ENCODE measurements at places on chromosomes 6 and 20.

DNA sequence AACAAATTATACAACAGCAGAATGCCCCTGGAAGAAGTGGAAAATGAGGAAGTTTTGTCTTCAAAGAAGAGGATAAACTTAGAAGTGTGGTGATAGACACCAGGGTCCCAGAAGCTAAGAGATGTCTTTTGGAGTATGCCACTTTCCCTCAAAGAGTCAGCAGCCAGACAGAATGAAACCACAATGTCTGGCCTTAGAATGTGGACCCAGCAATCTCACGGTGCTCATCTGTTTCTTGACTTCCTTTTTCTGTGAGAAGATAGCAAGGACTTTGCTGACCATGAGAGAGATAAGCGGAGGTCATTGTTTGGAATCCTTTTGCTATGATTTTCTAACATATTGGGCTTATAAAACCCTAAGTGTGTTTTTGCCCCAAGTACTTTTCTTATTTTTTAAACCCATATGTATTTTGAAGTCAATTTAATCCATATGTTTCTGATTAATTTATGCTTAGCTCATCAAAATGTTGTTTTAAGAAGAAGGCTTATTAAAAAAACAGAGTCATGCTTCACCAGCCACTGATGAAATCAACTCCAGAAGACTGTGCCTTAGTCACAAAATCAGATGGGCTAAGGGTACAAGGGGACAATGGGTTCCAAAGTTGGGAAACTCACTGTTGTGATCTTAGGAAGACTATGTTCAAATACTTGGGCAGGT lies 451.2 kb upstream of the JAG1 start:
- DNase-seq: no peak

GRCh38 chr6:64497634-64498033 lies 862.0 kb downstream of the PHF3 start:
- DNase-seq: no peak

DNA sequence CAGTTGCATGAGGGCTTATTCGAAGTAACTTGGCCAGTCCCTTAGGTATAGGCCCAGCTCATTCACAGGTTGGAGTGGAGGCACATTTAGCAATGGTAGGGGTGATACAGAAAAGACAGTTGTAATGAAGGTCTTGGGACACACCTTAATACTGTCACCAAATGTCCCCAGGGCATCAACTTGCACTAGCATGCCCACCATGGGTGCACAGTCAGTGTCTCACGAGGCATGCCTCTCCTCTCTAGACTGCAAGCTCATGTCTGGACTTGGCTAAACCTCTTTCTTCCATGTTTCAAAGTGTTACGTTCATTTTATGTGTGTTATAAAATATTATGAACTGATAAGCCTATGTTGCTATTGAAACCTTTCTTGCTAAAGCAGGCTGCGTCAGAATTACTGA lies 124.0 kb upstream of the ECI2 start:
- DNase-seq: no peak

DNA sequence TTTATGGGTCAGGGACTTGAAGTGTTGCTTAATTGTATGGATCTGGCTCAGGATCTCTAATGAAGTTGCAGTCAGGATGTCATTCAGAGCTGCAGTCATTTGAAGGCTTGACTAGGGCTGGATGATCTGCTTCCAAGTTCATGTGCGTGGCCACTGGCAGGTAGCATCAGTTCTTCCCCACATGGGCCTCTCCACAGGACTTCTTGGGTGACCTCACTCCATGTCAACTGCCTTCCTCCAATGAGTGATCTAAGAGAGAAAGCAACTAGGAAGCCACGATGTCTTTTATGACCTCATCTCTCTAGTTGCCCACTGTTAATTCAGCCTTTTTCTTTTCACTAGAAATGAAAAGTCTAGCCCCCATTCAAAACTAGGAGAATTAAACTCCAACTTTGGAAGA lies 104.1 kb downstream of the COL9A1 start:
- DNase-seq: no peak

DNA sequence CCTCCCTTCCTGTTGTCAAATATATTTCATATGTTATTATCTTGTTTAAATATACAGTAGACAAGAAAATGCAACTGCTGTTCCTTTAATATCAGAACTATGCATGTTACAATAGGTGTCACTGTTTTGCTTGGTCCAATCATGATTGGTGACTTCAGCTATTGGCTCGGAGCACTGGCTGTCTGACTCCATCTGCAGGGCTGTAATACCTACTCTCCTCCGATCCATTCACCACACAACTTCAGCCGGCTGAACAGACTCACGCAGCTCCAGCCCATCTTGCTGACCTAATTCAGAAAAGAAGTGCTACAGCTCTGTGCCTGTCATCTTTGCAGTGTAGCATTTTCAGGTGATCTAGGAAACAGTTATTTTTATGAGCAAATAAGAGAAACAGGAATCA lies at the start of gene BTBD3:
Gene BTBD3 (plus strand): TSS at position 231 of the 400 bp plus-strand sequence. CDS start 383 bp downstream, outside the sequence.
- no peak for DNase-seq

- DNase-seq: no peak
These were observed 36.8 kb upstream of the GSTA3 start for GRCh38 chr6:52946306-52946705.

- DNase-seq: no peak
These were observed 362.6 kb downstream of the EPM2A start for GRCh38 chr6:145372671-145373151.

- no peak for DNase-seq
These were observed 1192.4 kb upstream of the CITED2 start for GRCh38 chr6:140566781-140567277.

DNA sequence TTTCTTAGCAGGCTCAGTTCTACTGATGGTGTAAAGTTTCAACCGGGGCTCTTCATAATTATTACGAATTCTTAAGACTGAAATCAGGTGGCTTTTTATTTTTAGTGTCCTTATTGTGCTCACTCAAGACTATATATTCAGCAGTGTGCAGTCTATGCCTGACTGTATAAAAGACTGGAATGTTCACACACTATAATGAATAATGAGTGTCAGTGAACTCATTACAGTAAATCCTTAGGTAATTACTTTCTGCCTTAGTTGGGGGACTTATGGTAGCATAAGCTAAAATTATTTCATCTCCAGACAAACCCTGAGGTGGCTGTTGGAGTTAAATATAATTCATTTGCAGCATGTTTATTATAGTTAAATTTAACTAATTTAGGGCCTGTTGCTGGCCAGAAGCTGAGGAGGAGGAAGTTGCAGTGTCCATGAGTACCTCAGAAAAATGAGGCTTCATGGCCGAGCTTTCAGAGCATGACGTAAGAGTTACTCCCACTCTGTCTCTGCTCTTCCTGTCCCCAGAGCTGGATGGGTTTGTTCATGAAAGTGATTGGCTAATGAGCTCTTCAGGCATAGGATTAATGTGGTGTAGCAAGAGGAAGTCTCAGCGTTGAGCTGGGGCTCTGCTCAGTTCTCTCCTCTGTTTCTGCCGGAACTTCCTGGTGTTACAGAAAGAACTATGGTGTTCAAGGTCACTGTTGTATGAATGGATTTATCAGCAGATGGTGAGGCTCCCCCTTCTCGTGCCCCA lies 335.7 kb downstream of the NRN1 start:
- DNase-seq: no peak

- no peak for DNase-seq
These were observed 1.0 kb upstream of the AGPAT4 start for GRCh38 chr6:161274898-161275297.

DNA sequence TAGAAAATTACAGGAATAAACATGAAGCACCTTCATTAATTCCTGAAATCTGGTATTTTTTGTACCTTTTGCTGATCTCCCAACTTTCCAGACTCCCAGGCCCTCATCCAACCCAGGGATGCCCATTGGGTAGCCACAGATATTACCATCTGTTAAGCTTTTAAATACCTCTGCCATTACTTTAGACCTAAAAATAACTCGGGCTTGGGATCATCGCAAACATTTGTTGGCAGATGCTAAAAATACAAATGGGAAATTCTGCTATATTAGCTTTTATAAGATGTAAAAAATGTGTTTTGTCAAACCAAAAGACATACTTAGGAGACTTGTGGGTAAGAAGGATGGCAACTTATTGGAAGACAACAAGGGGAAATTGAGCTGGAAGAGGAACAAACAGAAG lies 376.1 kb downstream of the CENPW start:
- no peak for DNase-seq

DNA sequence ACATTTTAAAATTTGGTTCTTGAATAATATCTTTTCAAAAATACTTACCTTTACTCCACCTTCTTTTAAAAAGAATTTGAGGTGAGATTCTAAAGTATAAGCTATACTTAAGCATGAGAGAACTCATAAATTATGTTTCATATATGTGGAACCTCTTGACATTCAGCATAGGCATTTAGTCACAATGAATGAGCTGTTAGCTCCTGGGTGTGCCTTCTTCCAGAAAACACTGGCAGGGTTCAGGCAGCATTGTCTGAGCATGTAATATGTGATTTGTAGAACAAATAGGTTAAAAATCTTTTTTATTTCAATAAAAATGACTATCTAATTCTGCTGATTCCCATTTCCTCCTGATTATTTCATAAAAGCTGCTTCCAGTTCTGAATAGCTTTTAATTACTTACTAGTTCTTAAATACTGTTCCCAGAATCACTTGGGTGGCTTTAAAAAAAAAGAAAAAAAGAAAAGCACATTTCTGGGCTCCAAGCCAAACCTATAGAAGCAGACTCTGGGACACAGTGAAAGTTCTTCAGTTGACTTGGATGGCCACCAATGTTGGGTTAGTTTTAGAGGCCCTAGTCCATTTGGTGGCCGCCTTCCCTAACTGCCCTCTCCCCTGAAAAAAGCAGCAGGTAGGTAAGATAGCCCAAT lies 20.2 kb downstream of the RNF8 start:
- no peak for DNase-seq

GRCh38 chr6:90131614-90132423 lies 164.8 kb downstream of the BACH2 start:
- no peak for DNase-seq

DNA sequence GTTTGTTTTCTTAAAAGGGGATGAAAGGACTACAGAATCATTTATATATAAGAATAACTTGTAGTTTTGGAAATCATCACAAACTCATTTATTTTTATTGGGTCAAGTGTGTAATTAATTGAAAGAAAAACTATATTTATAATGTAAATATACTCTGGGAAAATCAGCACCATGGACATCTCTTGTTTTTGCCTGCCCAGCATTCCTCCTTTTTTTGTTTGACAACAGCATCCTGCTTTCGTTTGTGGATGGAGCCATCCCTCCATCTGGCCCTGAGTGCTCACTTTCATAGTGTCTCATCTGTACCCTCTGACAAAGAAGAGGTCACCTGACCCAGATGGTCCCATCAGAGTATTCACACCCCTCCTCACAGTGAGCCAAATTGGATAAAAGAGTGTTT lies 308.2 kb upstream of the HTR1E start:
- DNase-seq: no peak

GRCh38 chr20:61404303-61404702 lies 152.2 kb downstream of the CDH4 start:
- no peak for DNase-seq

DNA sequence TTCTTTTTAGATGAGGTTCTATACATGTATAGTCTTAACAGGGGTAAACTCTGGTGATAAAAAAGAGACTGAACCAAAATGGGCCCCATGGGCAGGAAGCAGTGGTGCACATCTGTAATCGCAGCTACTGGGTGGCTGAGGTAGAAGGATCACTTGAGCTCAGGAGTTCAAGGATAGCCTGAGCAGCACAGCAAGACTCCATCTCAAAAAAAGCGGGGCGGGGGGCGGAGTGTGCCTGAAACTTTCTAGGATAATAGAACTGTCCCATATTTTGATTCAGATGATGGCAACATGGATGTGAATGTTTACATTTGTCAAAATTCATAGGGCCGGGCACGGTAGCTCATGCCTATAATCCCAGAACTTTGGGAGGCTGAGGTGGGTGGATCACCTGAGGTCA lies 48.8 kb upstream of the TAF8 start:
- no peak for DNase-seq

DNA sequence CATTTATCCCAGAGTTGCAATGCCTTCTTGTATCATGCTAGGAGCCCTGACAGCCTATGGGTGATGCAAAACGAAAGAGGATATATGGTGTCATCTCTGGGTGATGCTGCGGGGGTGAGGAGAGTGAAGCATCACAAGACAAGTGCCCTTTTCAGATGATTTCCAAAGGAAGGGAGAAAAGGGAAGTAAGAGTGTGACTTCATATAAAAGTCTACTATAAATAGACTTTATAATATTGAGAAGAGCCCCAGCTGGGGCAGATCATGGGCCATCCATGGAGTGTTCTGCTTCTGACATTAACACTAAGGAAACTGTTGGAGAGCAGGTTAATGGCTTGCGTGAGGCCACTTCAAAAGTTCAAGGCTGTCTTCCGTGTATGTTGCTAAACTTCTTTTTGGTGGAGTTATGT lies 4.4 kb downstream of the CD83 start:
- no peak for DNase-seq

GRCh38 chr20:44135417-44136204 lies 51.4 kb downstream of the JPH2 start:
- no peak for DNase-seq

DNA sequence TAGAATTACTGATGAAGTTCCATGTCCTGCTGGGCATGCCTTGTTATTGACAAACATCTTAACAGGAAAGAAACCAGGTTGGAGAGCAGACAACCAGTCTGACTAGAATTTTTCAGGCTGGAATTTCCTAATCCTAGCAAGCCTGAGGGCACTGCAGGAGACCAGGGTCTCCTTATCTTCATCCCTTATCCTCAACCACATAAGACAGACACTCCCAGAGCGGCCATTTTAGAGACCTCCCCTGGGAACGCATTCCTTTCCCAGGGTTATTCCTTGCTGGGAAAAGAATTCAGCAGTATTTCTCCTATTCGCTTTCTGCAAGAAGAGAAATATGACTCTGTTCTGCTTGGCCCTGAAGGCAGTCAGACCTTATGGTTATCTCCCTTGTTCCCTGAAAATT lies 803.7 kb downstream of the GRIK2 start:
- no peak for DNase-seq

GRCh38 chr6:121571455-121571854 lies 136.0 kb downstream of the GJA1 start:
- DNase-seq: no peak

GRCh38 chr6:101150226-101150625 lies 243.3 kb upstream of the GRIK2 start:
- no peak for DNase-seq

DNA sequence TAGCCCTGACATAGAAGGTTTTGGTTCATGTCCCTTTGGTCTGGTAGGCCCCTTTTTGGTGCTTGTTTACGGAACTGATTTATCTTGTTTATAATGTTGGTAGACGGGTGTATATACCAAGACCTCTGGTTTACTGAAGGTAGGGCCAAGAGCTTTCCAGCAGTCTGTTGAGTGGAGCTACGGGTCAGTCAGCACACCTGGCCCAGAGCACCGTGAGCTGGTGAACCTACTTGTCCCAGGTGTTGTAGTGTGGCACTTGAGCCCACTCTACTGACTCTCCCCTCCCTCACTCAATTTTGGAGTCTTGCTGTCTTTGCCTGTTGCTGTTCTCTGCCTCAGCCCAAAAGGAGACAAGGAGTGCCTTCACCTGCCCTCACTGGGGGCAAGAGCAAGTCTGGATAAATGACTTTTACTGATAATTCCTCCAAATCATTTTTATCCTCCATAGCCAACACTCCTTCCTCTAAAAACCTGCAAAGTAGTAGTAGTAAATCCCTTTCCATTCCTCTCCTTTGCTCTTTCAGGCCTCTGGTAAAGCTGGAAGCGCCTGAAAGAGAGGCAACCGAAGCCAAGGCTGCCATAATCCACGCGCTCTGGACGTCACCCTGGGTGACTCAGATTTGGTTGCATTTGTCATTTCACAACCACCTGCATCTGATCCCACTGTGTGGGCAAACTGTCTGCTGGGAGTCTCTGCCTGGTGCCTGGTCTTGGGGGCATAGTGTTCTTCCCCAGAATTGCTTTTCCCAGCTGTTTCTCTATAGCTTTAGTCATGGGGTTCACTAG lies 22.2 kb downstream of the RREB1 start:
- DNase-seq: no peak

Measured in stimulated activated CD8-positive, alpha-beta memory T cell treated with anti-CD3 and anti-CD28 coated beads, Interleukin-7, amount 100 ng/mL, for 48 hours (primary cell).